ENCODE measurements at places on chromosomes 5 and 9. TPM values are rescaled to one million over a fixed set of nuclear protein-coding genes. Genes with fewer than 3 reads are reported as not detected.

GRCh38 chr5:10556893-10557746, 6.8 kb upstream of the ANKRD33B start:
- no peak for DNase-seq

DNA sequence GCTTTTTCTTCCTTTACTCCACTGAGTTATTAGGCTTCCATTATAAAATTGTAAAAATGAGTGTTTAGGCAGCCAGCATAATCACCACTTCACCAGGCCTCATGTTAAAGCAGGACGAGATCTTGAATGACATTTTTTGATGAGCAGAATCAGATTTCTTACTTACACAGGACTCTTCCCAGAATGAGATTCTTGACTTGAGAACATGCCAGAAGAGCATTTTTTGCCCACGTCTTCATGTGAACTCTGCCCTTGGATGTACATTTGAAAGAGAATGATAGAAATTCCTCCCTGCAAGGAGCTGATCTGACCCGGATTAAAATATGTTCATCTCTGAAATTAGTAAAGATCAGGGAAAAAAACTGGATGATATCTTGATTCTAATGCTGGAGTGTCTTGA, 212.1 kb upstream of the ADRA1B start:
- no peak for DNase-seq

- DNase-seq, result no peak
Measured at GRCh38 chr5:53035868-53036381, 46.8 kb downstream of the ITGA2 start.

- DNase-seq, result no peak
Measured at GRCh38 chr9:18888290-18888689, 144.7 kb downstream of the SAXO1 start.

DNA sequence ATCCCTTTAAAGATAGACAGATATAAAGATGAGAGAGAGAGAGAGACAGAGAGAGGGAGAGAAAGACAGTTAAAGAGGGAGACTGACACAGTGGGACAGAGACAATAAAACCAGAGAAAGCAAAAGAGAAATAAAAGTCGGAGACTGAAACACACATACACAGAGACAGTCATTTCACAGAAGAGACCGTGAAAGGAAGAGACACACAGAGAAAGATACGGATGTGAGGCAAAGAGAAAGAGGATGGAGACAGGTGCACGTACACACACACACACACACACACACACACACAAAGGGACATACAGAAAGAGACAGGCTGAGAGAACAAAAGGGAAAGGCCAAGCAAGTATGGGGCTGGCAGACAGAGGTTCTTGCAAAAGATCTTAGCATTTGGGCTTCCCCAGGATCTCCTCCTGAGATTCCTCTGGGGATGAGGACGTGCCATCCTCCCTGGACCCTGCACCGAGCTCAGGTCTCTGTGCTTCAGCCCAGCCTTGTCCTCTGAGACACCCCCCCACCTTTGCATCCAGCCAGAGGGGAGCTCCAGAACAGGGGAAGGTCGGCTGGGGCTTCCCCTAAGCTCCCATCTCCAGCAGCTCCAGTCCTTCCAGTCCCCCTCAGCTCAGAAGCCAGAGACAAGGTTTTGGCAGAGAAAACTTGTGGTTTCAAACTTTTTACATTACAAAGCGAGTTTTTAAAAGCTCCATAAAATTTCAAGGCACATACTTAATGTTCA, 318.4 kb upstream of the PANK3 start:
- DNase-seq, result no peak

DNA sequence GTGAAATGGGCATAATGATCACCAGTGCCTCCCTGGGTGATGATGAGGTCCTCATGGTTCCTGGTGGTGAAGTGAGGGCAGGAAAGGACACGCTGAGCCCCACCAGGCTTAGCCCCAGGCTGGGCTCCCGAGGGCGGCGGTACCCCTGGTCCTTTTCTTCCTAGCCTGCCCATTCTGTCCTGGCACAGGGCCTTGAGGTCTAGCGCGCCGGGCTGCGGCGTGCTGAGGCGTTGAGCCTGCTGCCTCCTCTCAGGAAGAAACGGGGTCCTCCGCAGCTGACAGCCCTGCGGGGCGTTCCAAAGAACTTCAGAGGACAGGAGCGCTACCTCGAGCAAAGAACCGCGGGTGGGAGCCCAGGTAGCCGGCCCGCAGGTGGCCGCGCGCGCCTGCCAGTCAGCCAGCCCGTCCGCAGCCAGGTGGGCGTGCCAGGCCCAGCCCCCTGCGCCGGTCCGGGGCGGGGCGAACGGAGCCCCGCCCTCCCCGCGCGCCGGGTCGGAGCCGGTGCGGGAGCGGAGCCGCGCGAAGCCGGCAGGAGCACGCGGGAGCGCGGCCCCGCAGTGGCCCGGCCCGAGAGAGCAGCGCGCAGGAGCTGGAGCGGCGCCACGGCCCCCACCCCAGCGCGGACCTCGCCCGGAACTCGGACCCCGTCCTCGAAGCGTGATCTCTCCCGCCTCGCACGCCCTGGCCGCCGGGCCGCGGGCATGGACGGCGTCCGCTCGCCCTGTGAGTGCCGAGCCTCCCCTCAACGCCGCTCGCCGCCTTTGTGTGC, at the start of gene WNK2:
Gene WNK2 (plus strand): TSS at position 477 of the 769 bp plus-strand sequence. CDS start 791 bp downstream, outside the sequence.
- no peak for DNase-seq

DNA sequence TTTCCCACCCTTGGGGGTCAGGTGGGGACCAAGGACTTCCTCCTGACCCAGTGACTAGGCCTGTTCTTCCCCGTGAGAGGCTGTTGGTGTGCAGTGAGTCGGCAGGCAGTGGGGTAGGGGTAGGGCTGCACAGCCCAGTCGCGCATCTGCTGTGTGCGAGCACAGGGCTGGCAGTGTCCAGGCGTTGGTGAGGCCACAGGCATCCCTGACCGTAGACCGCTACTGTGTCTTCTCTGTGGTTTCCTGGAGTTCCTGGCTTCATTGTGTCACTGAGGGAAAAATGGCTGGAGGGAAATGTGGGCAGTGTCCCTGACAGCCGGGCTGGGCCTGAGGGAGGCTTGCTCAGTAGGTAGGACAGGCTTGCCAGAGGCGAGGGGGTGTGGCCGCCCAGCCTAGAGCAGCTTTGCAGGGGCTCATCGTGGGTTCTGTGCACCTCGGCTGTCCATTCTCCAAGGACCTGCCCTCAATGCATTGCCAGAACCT, 95.4 kb downstream of the CACNA1B start:
- DNase-seq, result peak; percentile 58

DNA sequence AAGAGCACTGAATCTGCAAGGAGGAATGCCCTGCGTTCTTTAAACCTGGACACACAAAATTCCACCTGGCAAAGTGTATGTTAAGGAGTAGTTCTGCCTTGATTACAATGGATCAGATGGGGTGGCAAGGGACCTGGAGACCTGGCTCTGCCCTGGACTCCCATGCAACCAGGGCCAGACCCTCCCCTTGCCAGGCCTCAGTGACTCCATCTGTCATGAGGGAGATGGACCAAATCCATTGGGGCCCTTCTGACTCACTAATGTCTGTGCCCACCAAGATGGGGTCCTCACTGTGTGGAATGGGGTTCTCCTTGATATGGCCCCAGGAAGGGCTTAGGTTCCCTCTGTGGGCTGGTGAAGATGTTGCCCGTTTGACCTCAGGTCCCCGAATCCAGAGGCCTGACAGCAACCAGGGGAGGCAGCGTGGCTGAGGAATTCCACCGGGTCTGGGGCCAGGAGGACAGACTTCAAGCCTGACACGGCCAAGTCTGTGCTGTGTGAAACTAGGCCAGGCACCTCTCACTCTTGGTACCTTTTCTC, 100.3 kb downstream of the PAX5 start:
- DNase-seq, result peak; percentile 15

DNA sequence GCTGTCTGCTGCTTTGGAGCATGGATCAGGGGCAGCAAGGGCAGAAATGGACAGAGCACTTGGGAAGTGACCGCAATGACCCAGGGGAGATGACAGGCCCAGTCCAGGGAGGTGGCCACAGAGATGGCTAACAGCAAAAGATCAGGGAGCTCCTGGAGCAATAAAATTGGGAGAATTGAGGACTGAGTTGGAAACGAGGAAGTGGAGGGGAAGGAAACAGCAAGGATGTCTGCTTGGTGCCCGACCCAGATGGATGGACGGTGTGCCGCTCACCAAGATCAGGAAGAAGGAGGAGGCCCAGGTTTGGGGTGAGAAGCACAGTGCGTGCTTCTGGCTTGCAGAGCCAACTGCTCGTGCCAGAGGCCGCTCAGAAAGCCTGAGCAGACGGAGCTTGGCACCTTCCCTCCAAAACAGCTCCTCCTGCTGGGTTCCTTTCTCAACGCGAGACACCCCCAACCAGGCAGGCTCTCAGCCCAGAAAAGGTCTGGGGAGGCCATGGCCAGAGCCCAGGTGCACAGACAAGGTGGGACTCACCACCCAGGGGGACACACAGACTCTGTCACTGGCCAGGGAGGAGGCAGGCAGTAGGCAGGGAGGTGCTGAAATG, 1.7 kb upstream of the SLC34A1 start:
- no peak for DNase-seq

DNA sequence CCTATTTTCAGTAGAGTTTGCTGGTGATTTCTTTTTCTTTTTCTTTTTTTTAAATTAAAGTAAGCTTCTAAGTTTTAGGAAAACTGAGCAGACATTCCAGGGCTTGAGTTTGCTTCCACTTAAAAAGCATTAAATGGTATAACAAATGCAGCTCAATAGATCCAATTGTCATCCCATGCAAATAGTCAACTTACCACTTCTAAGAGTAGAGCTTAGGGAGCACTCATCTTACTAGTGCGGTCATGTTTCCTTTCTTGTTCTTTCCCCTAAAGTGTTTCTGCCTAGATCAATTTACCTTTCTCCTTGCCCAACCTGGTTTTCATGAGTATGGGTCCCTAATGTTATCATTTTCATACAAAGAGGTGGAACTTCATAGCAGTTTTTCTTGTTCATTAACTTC, 13.0 kb upstream of the CEP120 start:
- DNase-seq, result no peak

- DNase-seq, result no peak
Measured at GRCh38 chr5:170393235-170393634, 4.1 kb upstream of the KCNMB1 start.

DNA sequence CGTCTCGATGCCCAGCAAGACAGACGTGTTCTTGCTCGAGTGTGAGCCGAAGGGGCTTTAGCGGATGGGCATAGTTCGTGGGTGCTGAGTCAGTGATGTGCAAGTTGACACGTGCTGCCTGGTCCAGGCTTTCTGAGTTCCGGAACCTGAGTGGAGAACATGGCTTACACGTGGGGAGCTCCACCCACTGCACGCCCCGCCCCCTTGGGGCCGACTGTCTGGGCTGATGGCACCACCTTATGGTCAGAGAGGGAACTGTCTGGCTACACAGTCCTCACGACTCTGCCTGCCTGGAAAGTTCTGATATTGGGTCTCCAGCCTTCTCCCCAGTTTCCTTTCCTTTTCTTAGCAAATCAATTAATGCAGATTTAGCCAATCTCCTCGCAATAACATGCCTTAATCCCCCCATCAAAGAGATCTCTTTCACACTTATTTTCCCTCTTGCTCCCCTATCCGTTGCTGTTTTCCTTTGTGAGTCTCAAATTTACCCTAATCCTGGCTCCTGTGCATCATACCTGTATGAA, 3.8 kb upstream of the STC2 start:
- peak; percentile 88 for DNase-seq

DNA sequence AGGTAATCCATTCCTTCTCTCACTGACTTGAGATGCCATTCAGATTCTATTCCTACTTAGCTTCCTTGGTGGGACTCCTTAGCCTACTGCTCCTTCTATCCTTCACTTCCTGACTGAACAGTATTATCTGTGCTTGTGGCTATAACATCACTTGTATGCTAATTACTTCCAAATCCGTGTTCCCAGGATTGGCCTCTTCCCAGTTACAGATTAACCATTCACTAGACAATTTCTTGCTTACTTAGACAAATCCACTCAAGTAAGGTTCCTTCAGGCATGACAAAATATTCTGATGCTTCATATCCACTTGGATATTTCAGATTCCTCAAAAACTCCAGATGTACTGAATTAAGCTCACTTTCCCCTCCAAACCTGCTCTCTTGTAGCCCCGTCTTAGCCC, 18.3 kb downstream of the LIFR start:
- DNase-seq, result no peak

DNA sequence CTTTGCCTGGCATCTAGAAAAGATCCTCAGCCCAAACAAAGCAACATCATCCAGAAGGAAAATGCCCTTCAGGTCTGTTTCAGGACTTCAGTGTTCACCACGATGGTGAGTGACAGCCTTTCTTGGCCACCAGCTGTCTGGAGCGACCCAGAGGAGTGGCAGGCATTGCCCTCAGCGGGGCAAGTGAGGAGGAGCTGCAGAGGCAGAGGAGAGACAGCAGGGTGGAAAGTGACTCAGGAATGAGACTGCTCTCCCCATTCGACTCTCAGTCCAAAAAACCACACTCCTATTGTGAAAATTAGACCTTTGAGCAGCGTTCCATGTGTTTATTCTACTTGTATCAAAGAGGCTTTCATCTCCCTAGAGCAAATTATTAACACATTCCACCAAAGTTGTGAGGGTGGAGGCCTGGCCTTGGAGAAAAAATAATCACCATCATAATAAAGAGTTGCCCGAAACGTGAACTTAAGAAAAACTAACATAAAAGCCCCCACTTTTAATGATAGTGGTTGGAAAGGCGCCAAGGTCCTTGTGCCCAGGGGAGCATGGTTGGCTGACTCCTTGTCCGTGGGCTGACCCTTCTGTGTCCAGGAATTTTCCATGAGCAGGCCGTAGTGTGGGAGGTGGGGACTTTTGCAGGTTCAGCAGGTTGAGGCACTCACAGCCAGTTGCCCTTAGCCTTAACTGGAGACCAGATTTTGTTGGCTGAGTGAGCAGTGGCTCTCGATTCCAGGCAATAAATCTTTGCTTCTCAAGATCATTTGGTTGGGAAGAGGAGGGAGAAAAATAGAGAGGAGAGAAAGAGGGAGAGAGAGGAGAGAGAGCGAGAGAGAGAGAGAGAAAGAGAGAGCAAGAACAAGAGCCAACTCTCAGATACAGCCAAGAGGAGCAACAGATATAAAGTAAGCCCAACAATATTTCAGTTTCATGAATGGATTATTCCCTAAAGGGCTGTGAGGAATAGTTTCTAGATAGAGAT, 125.9 kb upstream of the ANKRD55 start:
- no peak for DNase-seq

DNA sequence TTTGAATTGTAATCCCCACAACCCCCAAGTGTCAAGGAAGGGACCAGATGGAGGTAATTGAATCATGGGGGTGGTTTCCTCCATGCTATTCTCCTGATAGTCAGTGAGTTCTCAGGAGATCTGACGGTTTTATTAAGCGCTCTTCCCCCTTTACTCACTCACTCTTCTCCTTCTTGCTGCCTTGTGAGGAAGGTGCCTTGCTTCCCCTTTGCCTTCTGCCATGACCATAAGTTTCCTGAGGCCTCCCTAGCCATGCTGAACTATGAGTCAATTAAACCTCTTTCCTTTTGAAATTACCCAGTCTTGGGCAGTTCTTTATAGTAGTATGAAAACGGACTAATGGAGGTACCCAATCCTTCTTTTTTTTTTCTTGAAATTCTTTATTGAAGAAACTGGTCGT, 2.2 kb upstream of the CEP120 start:
- DNase-seq, result no peak

The AIF1L gene
- 44.1 TPM for total RNA-seq

The GABRA1 gene
- 1.8 TPM for total RNA-seq

The OR1J2 gene
- not detected for total RNA-seq

The IFNB1 gene
- total RNA-seq, result not detected

The ENTREP1 gene
- 3.0 TPM for total RNA-seq

The CLIC3 gene
- total RNA-seq, result 38.6 TPM

The LIFR gene
- total RNA-seq, result 32.7 TPM

The ESM1 gene
- 0.17 TPM for total RNA-seq

The GLRA1 gene
- total RNA-seq, result 0.39 TPM

The GLDC gene
- 11.8 TPM for total RNA-seq

All from type B pancreatic cell (in vitro differentiated cells).